ENCODE measurements at places on chromosomes 16 and 17.

DNA sequence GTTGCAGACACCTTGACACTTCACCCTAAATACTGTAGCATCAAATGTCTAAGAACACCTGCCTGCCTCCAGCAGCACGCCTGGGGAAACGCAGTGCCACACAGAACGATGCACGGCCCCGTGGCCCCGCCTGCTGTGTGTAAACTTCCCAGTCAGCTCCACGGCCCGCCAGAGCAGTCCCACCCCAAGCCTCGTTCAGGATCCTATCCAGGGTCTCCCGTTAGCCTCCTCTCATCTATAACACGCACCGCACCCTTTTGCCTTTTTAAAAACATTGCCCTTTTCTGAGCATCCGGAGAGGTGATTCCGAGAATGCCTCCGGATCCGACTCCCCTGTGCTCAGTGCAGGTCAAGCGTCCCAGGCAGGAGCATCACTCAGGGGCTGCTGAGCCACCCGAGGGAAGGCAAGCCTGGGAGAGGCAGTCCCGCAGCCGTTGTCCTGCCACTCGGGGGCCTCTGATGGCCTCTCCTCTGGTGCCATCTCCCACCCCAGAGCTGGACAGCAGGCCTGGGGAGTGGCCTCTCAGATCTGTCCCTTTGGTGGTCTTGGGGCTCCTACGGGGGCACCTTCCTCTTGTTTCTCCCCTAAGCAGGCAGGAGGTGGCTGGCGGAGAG is 37.9 kb upstream of the SLC38A10 start:
- no peak for DNase-seq

GRCh38 chr17:10290041-10290440 is 82.8 kb downstream of the MYH13 start:
- DNase-seq = no peak

DNA sequence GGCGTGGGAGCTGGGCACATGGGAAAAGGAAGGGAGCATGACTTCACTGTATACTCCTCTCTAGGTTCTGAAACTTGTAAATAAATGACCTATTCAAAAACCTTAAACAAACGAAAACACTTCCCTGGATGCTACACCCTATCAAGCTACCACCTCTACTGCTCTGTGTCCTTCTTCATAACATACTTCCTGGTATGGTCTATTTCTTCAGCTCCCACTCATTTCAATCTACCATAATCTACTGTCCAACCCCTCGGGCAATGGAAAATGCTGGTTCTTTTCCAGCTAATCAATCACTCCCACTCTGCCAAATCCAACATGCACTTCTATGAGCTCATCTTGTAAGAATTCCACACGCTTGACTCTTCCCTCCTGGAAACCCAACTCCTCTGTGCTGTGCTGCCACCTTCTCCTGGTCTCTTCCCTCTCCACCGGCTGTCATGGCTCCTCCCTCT is 42.4 kb downstream of the AMFR start:
- DNase-seq = no peak

- DNase-seq = no peak
Observed at GRCh38 chr17:2897605-2898004, 101.4 kb downstream of the RAP1GAP2 start.

DNA sequence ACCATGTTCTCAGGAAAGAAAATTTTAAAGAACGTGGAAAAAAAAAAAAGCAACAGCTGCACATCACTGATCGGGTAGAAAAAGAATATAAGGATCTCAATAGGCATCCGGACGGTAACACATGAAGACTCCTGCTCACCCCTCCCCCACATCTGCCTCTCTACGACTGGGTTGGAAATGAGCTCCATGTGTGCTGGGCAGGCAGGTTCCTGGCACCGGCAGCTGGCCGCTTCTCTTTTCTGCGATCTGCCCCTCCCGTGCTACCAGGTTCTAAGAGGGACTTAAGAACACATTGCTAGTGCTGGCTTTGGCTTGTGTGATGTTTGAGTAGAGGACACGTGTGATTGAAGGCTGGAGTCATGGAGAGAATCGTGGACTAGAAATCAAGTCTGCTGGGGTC is 115.5 kb downstream of the AATF start:
- no peak for DNase-seq

GRCh38 chr16:58495521-58496331 is 4.2 kb upstream of the NDRG4 start:
- DNase-seq = no peak
